ENCODE measurements at places on chromosomes 4 and X.

DNA sequence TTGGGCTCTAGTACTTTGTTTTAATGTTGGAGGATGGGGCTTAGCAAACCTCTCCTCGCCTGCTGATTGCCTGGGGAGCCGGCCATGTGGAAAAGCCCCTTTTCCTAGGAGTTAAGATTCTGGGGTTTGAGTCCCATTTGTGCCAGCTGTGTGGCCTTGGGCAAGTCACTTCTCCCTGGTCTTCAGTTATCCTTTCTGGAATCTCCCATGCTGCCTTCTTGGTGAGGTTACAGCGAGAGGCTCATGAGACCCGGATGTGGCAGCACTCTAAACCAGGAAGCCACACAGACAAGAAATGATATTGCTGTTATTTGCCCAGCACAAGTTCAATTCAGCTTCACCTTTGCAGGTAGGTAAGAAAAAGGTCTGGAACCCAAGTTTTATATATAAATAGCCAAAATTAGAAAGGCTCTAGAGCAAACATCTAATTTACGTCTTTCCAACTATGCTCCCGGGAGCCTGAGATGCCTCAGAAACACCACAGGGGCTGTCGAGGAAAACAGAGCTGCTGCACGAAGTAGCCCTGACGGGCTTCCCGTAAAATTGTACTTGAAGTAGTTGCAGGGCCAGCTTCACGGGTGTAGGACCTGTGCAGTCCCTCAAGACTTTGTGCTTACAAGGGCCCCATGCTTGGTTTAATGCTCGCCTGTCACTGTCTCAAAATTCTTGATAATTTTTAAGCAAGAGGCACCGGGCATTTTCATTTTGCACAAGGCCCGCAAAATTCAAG, 8.3 kb upstream of the SASH3 start:
- peak; percentile 57 for DNase-seq

DNA sequence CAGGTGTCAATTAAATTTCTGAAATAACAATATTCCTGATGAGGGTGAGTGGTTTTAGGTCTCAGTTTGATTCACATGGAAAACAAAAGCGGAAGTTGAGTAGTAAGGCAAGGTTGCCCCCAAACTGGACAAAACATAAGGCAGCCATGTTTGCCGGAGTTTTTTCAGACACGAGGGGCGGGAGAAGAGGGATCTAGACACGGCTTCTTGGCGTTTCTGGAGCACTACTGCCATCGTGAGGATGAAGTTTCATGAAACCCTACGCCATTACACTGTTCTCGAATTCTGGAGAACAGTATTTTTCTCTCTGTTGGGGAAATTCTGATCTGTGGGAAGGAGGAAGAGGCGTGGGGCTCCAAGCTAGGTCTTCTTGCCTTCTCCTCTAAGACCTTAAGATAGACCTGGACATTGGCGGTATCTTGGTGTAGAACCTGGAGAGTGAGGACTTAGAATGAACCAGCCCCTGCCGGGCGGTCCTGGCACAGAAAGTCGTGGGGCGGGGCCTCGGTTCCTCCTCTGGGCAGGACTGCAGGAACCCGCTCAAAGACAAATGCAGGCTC, 160.3 kb downstream of the OR13H1 start:
- DNase-seq: no peak

GRCh38 chr4:77881460-77882295, 19.0 kb downstream of the MRPL1 start:
- no peak for DNase-seq

DNA sequence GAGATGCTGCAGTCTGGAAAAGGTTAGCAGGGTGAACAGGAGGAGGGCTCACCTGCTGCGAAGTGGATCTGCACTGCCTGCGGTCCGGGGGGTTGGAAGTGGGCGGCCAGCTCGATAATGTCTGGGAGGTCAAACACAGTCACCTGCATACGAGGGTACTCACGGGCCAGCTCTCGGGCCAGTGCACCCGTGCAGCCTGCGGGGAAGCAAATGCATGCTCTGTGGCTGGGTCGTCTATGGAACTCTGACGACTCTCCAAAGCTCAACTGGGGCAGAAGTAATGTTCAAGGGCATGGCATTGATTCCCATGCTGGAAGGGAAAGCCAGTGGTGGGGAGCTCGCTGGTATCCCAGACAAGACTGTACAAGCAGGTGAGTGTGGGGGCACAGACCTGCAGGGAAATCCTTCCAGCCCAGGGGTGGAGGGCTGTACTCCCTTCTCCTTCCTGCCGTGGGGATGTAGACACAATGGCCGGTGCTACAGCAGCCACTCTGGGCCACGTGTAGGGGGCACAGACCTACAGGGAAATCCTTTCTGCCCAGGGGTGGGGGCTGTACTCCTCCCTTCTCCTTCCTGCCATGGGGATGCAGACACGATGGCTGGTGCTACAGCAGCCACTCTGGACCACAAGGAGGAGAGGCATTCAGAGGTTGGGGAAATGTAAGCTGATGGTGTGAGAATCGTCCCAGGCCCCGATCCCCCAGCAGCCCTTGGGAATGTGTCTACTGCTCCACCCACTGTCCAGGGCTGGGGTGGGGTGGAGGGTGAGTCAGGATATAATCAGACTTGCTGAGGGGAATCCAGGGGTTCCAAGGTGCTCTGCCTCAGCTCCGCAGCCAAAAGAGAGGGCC, 26.2 kb upstream of the SLC25A6 start:
- no peak for DNase-seq

GRCh38 chrX:31124536-31124935, 52.7 kb upstream of the FTHL17 start:
- DNase-seq: no peak

DNA sequence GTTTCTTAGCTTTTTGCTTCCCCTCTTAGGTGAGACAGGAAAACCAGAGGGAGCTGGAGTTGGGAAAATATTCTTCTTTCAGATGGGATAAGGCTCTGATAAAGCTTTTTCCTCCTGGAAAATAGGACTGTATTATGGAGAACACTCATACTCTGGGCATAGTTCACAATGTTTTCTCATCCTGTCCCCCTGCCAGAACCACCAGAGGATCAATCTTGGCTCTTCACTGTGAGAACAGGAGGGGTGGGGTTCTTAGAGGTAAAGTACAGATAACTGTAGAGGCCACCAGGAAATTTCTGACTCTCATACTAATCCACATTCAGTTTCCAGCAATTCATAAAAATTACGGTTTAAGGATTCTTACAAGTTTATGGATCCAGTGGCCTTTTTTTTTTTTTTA, 661.8 kb upstream of the MAGEB2 start:
- no peak for DNase-seq

DNA sequence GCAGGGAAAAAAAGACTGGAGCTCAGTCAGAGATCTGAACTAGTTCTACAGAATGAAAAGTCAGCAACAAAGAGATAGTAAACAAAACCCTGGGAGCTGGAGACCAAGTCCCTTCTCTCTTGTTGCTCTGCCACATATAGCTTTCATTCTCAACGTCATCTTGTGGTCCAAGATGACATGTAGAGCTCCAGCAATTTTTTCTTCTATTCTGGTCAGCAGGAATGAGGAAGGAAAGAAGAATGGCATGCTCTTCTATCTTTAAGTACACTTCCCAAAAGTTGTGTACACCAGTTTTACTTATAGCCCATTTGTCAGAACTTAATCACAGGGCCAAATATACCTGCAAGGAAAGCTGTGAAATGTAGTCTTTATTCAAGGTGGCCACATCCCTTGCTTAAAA, 45.6 kb downstream of the RAP2C start:
- DNase-seq: no peak

GRCh38 chr4:30727409-30727808, 7.2 kb downstream of the PCDH7 start:
- no peak for DNase-seq

GRCh38 chr4:135354876-135355275, 1153.3 kb upstream of the PABPC4L start:
- DNase-seq: no peak

- no peak for DNase-seq
Measured at GRCh38 chr4:119825696-119826095, 197.1 kb upstream of the PDE5A start.

DNA sequence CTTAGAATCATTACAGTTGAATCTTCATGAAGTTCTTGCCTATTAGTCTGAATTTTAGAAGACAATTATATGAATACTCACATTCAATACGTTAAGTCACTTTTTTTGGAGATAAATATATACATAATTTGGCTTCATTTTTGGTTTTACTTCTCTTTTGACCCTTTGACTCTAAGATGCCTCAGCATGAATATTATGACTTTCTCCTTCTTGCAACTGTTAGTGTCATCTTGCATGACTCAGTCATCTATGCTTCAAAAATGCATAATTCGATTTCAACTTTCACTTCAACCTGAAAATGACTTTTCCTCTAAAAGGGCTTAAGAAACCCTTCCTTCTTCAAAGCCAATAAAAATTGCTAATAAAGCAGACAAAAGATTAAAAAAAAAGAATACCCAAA, 1427.5 kb downstream of the ADGRL3 start:
- DNase-seq: no peak

DNA sequence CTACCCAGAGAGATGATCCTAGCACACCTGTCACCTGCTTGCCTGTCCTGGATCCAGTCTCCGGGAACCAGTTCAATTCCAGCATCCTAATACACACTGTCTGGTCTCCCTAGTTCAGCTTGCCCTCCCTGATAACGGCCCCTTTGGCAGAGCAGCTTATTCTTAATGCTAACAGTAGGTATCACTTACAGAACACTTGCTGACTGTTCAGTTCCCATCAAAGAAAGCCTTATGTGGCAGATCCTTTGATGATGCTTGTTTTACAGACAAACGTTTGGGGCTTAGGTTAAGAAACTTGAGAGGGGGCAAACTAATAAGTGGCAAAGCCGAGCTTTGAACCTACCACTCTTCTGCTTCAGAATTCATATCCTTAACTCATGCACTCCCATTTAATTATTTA, 890 bp downstream of the RASSF6 start:
- DNase-seq: peak; percentile 70

DNA sequence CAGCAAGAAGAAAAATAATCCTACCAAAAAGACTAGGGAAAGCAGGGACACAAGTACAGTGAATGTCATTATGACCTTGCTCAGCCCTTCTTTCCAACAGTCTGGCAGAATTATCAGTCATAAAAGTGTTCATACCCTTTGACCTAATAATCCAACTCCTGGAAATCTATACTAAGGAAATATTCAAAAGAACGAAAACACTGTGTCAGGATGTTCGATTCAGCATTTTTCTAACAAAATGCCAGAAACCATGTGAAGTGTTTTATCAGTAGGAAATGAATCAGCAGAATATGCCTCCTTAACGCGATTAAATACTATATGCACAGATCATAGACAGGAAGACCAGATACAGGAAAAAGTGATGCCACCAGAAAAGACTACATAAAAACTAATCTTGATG, 16.2 kb upstream of the S100G start:
- no peak for DNase-seq

- no peak for DNase-seq
Measured at GRCh38 chr4:101458914-101459313, 111.6 kb upstream of the PPP3CA start.

- no peak for DNase-seq
Measured at GRCh38 chrX:41118156-41118555, 32.9 kb downstream of the USP9X start.

- DNase-seq: no peak
Measured at GRCh38 chr4:113248320-113248719, 198.9 kb downstream of the ANK2 start.

DNA sequence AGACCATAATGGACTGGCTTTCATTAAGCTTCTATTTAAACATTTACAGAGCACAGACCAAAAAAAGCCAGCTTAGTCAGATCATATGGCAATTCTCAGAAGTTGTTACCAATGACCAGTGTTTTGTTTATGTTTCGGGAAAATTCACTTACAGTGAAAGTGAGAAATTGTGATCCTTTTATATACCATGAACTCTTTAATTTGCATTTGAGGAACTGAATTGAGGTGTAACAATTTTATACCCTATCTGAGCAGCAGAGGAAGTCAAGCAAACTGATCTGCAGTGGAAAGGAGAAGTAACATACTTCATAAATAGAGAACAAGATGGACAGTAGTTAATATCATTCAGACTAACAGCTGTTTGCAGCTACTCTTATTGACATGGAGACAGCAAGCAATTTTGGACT, 97.1 kb downstream of the TMA16 start:
- peak; percentile 89 for DNase-seq

DNA sequence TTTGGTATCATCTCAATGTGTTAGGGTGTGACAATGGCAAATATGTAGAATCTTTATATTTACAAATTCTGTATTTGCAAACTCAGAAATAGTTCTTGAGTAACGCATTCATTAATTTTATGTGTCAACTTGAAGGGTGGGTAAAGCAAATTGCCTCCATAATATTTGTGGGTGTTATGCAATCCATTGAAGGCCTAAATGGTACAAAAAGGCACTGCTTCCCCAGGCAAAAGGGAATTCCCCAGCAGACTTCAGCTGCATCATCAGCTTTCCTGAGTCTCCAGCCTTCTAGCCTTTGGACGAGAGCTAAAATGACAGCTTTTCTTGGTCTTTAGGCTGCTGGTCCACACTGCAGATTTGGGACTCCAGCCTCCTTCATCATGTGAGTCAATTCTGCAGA, 292.2 kb upstream of the PCDH7 start:
- no peak for DNase-seq

DNA sequence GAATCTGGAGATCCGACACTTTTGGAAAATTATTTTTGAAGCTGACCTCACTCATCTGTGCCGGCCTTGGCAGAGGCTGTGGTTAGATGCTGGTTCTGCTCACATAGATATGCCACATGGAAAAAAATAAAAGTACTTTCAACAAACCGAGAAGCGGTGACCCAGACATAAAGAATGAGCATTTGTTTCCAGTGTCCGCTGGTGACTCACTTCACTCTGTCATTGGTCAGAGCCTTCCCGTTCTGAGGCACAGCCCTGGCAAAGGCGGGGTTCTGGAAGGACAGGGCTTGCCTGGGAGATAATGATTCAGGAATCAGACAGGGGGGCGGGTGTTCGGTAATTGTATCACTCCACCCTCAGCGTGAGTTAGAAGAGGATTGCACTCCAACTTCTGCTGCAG, 172.4 kb upstream of the MXRA5 start:
- no peak for DNase-seq

All from OCI-LY7 (cell line).